ENCODE measurements at places on chromosomes 3 and 15.

DNA sequence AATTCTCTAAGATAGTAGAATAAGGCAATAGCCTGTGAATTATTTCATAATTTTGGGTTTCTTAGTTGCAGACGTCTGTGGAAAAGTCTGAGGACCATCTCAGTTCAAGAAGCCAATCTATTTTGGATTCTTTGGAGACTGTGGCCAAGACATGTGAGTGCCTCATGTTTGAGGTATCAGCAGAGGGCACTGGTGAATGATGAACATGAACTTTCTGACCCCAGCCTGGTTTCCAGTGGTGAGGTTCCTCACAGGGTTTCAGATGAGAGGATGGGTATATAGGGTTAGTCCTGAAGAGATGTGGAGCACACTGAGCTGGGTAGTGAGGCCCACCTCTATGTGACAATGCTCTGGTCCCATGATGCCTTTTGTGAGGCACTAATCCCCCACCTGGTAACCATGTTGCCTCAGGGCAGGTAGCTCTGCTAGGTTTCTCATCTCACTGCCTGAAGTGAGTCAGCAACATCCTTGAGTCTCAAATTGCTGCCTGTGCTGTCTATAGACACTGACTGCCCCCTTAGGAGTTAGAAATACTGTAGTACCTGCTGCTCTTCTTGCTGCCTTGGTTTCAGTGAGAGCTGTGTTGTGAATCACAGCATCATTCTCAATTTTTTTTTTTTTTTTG is 32.3 kb downstream of the C3orf62 start:
- no peak for DNase-seq

- DNase-seq = no peak
Observed at GRCh38 chr3:44072601-44073540, 168.8 kb upstream of the TOPAZ1 start.

DNA sequence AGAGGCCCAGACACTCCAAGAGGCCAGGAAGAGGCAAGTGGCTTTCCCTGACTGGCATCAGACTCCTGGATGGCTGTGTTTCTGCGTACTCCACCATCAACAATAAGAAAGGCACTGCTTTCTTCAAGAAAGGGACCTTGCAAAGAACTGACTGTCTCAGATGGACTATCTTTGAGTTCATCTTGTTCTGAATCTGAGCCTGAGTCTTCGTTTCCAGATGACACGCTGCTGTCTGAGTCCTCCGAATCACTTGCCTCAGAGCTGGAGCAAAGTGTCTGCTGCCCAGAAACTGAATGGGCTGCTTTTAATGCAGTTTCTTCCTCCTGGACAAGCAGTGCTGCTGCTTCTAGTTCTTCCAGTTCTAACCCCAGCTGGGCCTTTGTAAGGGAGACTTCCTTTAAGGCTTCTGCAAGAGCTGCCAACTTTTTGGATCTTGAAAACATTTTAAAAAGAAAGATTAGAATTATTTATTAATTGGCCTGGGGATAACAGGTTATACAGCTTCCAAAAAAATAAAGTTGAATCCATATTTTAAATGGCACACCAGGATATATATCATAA is 97.8 kb downstream of the SHQ1 start:
- no peak for DNase-seq

DNA sequence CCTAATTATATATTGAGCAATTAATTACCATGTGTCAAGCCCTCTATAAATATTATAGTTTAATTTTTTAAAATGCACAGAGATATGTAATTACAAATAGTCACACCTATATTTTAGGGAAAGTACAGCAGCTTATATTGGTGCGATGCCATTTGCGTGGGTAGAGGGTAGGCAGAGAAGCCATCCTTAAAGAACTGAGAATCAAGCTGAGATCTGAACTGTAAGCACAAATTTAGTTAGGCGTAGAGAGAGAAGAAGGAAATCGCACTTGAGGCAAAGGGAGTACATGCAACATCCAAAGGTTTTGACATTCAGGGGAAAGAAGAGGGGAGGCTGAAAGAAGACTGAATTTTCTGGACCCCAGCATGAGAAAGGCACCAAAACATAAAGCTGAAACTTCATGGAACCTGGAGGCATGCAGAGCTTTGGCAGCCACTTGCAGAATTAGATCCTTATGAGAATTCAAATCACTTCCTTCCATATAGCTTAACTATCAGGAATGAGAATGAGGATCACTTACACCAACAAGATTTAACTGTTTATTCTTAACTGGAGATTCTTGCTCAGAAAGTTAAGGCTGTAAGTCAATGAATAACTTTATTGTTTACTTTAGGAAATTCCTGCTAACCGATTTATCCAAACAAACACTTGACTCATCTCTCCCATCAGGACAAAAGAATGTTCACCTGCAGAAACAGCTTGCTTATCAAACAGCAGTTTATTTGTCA is 114.3 kb downstream of the TGFBR2 start:
- DNase-seq = peak; percentile 25

GRCh38 chr15:47511261-47511660 is 206.0 kb upstream of the SEMA6D start:
- no peak for DNase-seq

DNA sequence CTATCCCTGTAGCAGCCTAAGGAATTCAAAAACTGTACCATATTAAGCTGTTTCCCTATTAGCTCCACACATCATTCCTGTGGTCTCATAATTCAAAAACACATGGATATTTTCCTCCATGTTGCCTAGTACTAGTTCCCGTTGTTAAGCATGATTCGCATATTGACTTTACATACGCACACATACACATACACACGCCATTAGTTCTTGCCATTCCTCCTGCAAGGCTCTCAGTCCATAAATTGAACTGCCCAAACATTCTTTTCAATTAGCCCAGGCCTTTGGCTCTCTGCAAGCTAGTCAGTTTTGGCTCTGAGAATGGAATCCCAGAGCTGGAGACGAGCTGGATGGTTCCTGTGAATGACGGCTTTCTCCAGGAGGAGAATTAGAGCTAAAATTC is 57.2 kb upstream of the RAD18 start:
- DNase-seq = no peak

DNA sequence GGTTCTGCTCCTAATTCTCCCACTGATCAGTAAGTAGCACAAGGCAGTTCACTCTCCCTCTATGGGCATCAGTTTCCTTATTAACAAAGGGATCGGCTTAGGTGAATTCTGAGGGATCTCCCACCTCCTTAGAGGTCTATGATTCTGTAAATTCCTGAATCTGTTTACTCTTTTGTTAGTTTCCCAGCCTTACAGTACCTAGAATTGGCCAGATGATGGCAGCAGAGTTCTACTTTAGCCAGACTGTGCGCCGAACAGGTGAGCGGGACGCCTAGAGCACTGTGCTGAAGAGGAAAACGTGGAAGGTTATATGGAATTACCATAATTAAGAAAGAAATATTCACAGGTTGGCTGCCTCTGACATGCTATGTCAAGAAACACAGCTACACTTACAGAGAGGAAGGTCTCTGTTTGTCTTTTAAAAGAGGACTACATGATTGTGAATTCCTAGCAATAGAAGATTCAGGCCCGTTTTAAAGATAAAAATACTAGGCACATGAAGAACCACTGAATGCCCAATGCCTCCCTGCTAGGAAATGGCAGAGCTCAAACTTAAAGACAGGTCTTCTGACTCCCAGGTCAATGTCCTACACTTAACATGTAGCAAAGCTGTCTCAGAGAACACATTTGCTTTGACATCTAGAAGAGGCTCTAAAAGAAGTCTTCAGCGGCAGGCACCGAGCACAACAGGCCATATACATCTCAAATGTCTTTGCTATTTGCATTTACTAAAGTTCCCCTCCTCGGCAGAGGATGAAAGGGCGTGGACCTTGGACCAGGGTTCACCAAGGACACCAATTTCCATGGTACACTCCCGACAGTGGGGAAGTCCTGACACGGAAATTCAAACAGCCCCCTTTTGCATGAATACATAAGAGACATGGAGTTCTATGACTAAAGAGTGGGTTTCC is 259.9 kb downstream of the FGF12 start:
- DNase-seq = peak; percentile 67

DNA sequence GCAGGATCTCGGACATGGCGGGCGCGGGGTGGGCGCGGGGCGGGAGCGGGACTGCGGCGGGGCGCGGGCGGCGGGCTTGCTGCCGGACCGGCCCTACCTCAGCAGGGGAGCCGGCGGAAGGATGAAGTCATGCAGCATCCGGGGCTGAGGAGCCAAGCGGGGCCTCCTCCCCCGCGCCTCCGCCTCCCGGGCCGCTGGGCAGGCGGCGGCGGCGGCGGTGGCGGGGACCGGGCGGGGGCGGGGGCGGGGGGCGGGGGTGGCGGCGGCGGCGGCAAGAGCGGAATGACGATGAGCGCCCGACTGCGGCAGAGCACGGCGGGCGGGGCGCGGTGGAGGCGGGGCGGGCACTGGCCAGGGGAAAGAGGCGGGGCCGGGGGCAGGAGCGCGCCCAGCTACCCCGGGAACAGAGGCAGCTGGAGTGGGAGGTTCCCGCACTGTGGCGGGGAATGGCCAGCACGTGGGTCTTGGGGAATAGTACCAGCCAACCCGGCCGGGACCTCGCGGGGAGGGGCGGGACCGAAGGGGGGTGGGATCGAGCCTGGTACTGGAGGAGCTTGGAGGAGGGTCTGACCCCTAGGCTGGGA is at the start of gene CAMK2N2:
TSS of gene CAMK2N2 (minus strand) at position 284 of the 584 bp plus-strand sequence. CDS start at position 16, 268 bp downstream.
- DNase-seq = peak; percentile 14

DNA sequence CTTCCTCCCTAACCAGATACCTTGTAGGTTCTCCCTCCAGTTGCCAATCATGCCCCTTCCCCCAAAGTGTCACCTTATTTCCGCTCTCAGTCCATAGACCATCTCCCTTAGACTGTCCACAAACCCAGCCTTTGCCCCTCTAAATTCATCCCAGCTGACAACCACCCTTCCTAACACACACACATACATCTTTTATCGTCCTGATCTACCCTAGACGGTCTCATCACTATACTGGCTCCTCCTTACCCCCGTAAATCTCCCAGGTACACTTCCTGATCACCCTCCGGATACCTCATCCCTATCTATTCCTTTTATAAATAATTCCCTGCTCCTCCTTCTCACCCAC is 828 bp downstream of the THOC7 start:
- DNase-seq = no peak
